ENCODE measurements at places on chromosomes 2 and 18.

DNA sequence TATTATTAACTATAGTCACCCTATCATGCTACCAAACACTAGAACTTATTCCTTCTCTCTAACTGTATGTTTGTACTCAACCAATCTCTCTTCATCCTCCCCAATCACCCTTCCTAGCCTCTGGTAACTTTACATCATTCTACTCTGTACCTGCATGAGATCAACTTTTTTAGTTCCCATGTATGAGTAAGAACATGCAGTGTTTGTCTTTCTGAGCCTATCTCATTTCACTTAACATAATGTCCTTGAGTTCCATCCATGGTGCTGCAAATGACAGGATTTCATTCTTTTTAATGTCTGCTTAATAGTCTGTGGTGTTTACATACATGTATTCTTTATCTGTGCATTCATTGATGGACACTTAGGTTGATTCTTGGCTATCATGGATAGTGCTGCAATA is 108.9 kb upstream of the RFX8 start:
- DNase-seq: no peak

GRCh38 chr18:8367217-8367988 is 241.8 kb upstream of the RAB12 start:
- no peak for DNase-seq

DNA sequence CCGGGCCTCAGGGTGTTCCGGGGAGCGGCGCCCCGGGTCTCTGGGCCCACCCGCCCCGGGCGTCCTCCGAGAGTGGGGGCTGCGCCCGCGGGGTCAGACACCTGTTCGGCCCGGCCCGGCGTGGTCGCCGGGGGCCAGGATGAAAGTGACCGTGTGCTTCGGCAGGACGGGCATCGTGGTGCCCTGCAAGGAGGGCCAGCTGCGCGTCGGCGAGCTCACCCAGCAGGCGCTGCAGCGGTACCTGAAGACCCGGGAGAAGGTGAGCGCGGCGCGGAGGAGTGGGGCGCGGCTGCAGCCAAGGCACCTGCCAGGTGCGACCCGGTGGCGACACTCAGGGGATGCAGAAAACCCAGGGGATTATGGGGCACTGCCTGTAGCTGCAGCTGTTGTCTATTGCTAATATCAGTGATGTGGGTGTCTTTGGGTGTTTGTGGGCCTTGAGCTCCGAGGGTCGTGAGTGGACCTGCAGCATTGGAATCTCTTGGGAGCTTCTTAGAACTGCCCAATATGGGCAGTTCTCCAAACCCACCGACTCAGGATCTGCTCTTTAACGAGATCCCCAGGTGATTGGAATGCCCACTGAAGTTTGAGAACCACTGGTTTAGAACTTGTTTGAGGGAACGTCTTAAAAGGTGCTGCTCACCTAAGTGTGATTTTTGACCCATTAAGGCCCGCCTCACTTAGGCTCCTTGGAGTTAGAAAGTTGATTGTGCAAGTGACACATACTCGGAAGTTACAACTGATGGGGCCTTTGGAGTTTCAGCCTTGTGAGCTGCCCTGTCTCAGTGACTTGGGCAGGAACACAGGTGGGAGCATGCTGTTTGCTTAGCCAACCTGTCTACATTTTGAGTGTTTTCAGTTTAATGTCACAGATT is 823 bp downstream of the PARD3B start:
- DNase-seq: no peak

DNA sequence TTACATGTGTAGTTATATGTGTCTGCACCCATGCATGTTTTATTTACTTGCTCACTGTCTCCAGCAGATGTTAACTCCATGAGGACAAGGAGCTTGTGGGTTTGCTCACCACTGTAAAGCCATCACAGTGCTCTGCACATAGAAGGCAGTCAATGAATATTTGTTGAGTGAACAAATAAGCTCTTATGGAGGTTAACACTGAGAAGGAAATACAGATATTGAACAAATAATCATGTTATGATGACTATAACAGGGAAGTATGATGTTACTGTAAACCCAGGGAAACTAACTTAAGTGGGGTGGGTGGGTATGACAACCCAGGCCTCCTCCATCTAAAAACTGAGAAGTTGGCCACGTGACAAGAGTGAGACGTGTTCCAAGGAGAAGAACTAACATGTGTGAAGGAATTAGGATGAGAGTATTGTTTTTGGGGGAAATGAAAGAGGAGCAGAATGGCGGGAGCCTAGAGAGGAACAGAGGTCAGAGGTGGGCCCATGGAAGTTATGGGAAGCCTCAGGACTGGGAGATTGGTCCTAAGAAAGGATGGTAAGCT is 6.0 kb upstream of the FAM117B start:
- no peak for DNase-seq

DNA sequence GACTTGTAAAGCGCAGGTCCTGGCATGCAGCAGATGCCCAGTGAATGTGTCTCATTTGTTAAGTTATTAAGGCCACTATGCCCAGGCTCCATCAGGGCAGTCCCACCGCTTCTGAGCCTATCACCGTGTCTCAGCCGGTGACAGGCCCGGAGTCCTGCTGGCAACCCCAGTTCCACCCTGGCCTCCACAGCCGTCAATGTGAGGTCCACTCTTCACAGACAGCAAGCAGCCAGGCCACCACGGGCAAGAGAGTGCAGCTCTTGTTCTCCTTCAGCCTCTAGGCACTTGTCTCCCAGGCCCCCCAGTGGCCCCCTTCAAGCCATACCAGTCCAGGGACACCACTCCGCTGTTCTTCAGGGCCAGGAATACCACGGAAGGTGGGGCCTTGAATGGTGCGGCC is 22.6 kb downstream of the CFAP65 start:
- DNase-seq: no peak

- DNase-seq: peak; percentile 35
Observed at GRCh38 chr18:27843783-27844777, 332.9 kb downstream of the CDH2 start.

GRCh38 chr2:80014637-80015036 is 289.9 kb downstream of the LRRTM1 start:
- no peak for DNase-seq

GRCh38 chr2:144701259-144701658 is 181.3 kb upstream of the ZEB2 start:
- no peak for DNase-seq

DNA sequence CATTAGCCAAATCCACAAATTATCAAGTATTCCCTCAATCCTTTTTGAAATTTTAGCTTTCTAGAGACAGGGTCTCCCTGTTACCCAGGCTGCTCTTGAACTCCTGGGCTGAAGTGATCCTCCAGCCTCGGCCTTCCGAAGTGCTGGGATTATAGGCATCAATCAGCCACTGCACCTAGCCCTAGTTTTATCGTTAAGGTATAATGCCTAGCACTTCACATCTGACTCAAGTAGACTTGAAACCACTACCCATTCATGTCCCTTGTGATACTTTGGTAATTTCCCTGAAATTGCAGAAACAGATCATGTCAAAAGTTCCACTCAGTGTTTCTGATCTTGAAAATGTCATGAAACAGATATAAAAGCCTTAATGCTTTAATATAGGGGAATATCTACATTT is 26.3 kb downstream of the MEX3C start:
- DNase-seq: no peak

DNA sequence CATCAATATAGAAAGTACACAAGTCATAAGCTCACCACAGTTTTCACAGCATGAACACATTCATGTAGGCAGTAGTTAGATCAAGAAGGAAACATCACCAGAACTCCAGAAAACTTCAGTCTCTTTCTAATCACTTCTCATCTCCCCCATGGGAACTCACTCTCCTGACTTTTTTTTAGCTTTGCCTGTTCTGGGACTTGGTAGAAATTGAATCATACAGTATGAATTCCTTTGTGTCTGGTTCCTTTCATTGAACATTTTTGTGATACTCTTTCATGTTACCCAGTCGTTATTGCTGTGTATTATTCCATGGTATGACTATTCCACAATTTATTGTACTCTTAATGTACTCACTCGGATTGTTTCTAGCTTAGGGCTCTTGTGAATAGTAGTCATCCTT is 160.2 kb downstream of the TAF4B start:
- DNase-seq: no peak

DNA sequence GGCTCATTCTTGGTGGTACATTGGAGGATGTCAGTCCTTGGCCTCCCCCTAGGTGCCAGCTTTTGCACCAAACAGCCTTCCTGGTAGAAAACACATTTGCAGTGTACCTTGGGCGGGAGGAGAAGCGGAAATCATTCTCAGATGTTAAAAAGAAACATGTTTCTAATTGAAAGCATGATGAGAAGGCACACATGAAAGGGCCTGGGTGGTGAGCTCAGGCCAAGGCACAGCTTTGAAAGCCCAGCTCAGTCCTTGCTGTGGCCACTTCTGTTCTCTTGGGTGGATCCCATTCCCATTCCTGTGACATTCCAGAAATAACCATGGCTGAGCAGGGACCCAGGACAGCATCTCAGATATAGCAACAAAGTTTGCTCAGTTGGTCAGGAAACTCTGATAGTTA is 71.5 kb downstream of the LTBP1 start:
- no peak for DNase-seq

GRCh38 chr2:24015562-24016375 is 5.9 kb downstream of the MFSD2B start:
- DNase-seq: peak; percentile 99

All from PC-9 (cell line).